ENCODE measurements at places on chromosomes 3 and 15.

DNA sequence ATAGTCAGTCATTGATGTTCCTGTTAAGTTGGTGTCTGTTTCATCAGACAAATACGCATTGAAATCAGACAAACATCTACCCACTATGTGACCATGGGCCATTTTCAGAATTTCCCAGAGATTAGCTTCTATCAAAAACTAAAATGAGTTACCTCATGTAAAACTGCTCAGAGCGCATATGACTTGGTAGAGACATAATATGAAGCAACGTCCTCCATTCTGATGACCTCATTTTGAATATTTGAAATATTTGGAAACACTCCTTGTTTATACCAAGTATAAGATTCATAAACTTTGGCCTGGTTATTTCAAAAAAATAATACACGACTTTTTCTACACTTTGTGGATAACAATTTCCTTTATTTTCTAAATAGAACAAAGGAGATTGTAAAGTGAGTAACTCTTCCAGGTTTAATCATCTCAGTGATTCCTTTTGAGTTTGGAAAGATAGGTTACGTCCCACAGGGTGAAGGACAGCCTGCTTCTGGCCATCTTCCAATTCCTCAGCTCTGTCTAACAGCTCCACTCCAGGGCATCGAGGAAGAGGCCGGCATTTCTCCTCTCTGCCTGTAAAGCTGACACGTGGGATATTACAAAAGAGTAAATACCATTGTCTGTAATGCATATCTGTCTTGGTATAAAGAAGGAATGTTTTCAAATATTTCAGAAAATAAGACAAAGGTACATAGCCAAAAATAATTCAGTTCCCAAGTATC, 122.6 kb downstream of the CADM2 start:
- peak; percentile 73 for DNase-seq

DNA sequence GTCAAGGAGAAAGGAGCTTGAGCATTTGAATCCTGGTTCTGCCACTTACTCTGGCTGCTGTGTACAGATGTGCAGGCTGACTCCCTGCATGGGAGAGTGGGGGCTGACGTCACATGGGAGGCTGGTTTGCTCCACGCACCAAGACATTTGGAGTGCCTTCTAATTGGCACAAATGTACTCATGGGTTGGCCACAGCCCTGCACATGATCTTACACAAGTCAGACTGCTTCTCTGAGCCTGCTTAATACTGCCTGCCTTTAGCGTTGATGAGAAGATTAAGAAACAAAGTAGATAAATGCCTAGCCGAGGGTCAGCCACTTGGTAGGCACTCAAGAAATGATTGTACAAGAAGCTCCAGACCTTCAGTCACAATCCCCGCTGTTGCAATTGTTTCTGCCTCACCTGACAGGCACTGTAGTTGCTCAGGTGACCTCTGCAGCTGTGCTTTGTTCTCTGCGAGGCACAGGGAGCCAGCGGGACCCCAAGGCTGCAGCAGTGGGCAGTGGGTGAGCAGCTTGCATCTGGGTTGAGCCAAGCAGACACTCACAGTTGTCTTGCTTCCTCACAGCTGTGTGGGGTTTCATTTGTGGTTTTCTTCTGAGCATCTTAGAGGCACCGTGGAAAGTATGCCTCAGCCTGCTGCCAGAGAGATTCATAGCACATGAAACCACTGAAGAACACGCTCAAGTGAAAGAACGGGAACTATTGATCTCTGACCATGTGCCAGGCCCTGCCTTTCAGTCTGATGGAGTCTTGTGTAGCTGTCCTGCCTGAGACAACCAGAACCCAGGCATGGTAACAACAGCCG, 33.1 kb downstream of the GRK7 start:
- DNase-seq = peak; percentile 46

GRCh38 chr15:50593761-50594160, 47.3 kb upstream of the USP50 start:
- no peak for DNase-seq

DNA sequence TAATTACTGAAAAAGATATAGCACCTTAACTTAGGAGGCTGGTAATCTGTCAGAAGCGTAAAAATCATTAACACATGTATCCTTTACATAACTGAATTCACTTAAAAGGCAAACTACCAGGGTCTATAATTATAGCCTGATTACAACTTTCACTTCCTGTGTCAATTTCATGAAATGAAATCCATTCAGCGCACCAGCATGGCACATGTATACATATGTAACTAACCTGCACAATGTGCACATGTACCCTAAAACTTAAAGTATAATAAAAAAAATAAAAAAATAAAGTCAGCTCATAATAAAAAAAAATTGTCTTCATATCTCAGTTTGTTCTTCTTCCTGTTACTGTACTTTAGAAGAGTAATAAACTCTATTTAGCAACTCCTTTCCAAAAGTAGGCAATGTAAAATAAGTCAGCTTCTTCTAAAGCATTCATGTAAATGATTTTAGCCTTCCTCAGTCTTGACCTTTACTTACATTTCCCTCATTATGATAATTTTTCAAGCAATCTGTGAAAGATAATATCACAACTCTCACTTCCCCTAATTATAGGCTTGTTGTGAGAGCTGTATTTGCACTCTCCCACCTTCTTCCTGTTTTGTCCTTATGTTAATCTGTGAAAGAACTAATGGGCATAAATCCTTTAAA, 50.1 kb downstream of the KBTBD8 start:
- no peak for DNase-seq

DNA sequence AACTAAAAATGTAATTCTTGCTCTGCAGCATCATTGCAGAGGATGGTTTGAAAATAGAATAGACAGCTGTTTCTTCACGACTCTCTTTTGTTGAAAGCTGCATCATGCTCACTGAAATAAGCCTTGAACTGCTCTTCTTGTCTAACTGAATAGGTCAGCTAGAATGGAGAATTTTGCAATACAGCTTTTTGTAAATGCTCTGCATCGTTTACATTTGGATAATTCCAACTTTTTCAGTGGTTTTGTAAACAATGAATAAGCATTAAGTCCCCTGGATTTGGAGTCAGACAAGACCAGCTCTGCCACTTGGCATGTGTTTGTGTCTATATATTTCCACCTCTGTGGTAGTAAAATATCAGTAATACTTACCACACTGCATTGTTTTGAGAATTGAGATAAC, 95.2 kb downstream of the PLSCR2 start:
- no peak for DNase-seq

GRCh38 chr3:31254483-31254882, 278.2 kb upstream of the STT3B start:
- no peak for DNase-seq

DNA sequence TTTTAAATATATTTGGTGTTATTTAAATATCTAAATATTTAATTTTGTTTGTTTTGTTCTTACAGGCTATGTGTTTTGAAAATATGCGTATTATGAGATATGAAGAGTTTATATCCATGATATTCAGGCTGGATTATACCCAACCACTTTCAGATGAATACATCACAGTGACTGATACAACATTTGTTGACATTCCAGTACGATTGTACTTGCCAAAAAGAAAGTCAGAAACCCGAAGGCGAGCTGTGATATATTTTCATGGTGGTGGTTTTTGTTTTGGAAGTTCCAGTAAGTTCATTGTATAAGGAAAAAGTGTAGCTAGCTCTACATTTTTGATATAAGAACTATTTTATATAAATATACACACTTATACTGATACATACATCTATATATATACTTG, 6.9 kb downstream of the AADACL2 start:
- no peak for DNase-seq

GRCh38 chr3:183584914-183585280, 29.4 kb upstream of the KLHL6 start:
- no peak for DNase-seq

DNA sequence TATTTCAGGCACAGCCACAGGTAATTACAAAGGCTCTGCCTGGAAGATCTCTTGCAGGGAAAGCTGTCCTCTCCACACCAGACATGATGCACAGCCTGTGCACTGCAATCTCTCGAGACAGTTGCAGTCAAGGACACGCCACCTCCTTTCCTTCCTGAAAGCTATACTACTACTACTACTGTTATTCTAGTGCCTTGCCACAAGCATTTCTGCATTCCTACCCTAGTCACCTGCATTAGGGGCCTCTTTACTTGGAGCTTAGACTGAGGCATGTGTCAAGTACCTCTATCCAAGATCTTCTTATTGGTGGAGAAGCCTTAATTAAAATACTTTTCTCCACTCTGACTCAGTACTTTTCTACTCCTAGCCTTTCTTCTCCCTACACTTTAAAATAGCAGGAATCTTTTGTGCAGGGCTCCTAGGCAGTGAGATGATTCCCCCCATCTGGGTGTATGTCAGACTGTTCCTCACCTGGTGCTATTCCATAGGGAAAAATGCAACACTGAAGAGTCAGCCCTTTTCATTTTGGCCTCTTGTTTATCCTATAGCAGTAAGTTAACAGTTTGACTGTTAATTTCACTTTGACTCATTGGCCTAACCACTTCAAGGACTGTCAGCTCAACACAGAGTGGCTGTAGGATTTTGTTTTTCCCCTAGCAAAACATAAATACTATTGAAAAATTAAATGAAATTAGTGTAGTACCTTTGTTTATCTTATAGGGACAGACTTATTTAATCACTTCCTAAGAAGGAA, 78.9 kb downstream of the ESYT3 start:
- no peak for DNase-seq

Data from BE2C (cell line).